ENCODE measurements at places on chromosomes 6 and 20. TPM values are rescaled to one million over a fixed set of nuclear protein-coding genes. Genes with fewer than 3 reads are reported as not detected.

- no peak overlapping the region for H3K27ac ChIP-seq
- DNase-seq, result no peak
- H3K4me1 ChIP-seq, result no peaks in the 10 kb centered on the region
- no peak overlapping the region for H3K4me3 ChIP-seq
- H3K36me3 ChIP-seq, result no peaks in the 10 kb centered on the region
- no peaks in the 10 kb centered on the region for H3K27me3 ChIP-seq
These were observed 221.2 kb downstream of the FNDC1 start for GRCh38 chr6:159390381-159390780.

- no peaks in the 10 kb centered on the region for H3K36me3 ChIP-seq
- H3K27me3 ChIP-seq, result peaks cover 1% of the 10 kb centered on the region
- H3K4me1 ChIP-seq, result peaks cover 24% of the 10 kb centered on the region
- no peak overlapping the region for H3K4me3 ChIP-seq
- DNase-seq, result no peak
These were observed 16.2 kb downstream of the ADGRB3 start for GRCh38 chr6:68651011-68651985.

The PTCRA gene
- not detected for total RNA-seq

The BMP7 gene
- total RNA-seq, result 22.2 TPM

DNA sequence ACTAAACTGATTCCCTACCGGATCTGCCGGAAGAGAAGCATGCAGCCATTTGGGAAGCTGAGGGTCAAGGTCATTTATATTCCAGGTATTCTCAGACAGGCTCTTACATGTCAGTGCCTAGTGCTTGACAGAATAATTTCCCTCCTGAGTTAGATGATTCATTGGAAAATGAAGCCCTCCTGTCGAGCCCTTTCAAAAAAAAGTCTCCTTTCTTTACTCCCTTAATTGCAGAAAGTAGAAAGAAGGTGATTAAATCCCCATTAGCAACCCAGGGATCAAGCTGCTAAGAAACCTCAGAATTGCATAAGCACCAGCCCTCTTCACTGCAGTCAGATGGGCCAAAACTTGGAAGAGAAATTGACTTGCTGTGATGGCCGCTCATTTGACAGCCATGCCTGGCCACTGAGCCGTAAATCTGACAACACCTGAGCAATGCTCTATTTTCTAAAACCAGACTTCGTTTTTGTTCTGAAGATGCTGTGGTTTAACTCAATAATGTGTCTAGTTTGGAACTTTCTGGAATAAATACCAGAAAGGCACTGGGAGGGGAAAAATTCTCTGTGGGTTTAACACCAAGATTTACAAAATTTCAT lies 61.0 kb upstream of the ARMH2 start:
- H3K36me3 ChIP-seq, result no peaks in the 10 kb centered on the region
- peaks cover 6% of the 10 kb centered on the region for H3K4me1 ChIP-seq
